Activated naive CD4-positive, alpha-beta T cell treated with anti-CD3 and anti-CD28 coated beads, Interleukin-2, amount 50 U/mL, for 16 hours (primary cell): ENCODE measurements at places on chromosomes 13 and 19.
A peak's percentile ranks its signal among the peaks of the same experiment; 100 is the strongest.

DNA sequence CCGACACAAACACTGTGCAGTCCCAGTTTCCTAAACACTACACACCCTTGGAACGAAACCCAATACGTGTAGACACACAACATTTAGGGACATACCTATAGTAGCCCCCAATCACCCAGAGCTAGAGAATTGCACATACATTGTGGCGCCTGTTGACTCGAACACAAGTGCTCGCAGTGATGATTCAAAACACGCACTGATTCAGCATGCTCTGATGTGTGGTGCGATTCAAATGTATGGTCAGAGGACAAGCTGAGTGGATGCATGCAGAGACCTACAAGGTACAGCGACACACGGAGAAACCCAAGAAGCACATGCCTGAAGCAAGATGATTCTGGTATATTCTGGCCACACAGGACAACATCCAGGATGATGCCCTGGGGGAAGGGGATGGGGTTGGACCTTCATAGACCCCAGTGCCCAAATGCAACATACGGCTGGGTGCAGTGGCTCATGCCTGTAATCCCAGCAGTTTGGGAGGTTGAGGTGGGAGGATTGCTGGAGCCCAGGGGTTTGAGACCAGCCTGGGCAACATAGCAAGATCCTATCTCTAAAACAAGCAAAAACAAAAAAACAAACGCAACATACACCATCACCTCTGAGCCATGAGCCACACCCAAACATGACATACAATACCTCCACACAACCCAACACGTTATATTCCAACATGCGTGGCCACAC, 997 bp upstream of the KCNN4 start:
- DNase-seq, result no peak

GRCh38 chr13:66009241-66009640, 1220.9 kb downstream of the PCDH9 start:
- no peak for DNase-seq

DNA sequence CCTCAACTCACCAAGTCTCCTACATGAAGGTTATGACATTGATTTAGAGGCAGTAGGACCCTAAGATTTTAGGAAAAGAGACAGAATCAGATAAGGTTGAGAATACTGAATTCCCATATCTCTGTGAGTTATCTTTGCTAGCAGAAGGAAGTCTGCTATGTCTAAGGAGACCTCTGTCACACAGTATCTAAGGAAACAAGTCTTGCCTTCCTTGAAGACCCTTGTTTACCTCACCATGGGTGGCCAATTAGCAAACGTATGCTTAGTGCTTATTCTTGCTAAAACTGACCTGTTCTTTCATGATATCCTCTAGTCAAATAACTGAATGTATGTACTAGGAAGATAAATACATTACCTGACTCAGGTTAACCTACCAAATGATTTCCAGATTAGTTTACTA, 855.4 kb upstream of the SLITRK1 start:
- DNase-seq, result no peak

- no peak for DNase-seq
Measured at GRCh38 chr13:96431044-96431581, 341.2 kb downstream of the HS6ST3 start.

DNA sequence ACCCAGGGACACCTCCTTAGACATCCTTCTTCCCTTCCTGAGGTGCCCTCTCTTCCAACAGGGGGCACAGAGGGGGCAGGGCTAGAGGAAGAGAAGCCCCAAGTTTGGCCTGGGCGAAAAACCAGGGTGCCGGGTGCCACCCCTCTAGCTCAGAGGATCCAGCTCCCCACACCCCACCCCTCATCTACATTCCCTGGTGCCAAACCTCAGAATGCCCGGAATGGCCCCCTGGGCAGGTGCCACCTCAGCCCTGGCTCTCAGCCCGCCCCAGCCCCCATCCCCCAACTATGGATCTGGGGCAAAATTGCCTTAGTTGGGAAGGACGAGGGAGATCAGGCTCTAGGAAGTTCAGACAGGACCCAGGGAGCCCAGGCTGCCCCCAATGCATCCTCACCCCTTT, 2.0 kb downstream of the CNN1 start:
- DNase-seq, result no peak

DNA sequence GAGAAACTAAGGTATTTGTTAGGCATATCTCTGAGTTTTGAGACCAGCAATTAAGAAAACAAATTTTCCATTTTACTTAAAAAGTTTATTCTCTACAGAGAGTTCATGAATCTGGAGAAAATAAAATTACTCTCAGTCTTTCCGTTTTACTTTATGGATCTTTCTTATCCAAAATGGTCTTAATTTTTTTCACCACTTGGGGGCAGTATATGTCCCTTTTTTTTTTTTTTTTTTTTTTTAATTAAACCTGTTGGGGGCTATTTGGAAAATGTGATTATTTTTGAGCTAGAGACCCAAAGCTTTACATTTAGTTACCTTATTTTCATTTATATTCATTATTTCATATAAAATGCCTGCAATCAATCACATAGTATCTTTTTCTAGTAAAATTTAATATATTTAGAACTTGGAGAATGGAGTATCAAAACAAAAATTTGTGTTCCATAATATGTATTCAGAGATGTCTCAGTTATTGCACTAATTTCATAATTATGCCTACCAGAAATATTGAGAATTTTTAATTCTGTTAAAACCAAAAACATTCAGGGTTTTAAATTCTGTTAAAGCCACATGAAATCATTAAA, 27.1 kb downstream of the PIBF1 start:
- DNase-seq, result no peak

DNA sequence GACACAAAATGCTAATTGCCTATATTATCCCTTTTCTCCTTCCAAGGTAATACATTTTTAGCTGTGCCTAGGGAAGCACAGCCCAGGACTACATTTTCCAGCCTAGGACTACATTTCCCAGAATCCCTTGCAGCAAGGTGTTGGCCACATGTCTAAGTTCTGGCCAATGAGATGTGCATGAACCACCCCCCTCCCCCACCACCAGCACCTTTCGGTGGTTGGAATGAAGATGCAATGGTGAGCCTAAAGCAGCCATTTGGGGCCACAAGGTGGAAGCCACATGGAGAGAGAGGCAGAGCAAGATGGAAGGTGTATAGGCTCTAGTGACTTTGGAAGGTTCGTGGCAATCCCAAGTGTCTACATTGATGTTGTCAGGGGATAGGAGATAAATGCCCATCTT, 16.2 kb downstream of the UNC13A start:
- no peak for DNase-seq

DNA sequence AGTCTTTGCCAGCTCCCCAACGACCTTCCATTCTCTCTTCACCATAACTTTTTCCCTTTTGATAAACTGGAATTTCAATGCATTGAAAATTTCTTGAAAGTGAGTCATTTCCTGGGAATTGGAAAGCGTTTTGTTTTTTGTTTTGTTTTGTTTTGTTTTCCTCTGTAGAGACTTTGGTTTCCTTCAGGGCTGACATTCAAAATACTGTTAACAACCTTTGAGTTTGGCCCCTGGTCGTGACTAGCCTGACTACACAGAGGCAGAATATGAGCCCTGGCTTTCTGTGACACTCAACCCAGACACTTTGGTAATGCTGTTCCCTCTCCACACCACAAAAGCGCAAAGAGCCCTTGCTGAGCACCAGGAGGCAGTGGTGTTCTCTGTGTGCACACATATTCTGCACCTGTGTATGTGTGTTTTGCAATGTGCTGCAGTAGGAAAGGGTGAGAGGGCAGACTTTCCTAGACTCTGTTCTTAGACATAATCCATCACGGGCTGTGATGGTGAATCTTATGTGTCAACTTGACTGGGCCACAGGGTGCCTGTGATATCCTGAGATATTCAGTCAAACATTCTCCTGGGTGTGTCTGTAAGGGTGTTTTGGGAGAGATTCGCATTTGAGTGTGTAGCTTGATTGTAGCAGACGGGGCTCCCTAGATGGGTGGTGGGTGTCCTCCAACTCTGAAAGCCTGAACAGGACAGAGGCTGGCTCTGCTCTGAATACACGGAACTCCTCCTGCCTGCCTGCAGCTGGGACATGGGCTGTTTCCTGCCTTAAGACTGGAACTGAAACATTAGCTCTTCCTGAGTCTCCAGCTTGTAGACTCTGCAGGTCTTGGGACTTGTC, 29.5 kb upstream of the ANKRD10 start:
- no peak for DNase-seq

DNA sequence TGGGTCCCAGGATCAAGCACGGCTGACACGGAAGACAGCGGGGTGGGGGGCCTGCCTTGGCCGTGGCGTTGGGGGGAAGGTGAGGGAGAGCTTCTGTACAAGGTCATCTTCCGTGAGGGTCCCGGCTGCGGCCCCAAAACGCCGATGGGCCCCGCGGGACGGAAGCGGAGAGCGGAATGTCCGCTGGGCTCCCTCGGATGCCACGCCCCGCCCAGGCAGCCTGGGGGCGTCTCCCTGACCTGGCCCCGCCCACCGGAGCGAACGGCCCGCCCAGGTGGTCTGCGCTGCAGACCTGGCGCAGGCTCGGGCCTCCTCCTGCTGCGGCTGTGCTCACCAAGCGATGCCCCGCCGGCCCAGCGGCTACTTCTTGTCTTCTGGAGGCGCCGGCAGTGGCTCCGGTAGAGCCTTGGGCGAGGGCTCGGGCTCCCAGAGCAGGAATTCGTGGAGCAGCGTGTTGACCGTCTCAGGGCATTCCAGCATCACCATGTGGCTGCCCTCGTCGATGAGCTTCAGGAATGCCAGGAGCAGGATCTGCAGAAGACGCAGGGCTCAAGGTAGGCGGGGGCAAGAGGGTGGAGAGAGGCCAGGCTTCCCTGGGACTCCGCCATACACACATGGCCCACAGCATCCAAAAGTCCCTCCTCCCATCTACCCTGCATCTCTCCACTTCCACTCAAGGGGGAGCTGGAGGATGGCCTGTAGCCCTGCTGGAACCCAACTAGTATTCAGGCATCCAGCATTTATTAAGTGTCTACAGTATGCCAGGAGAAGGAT, 10.7 kb downstream of the ABHD8 start:
- DNase-seq, result peak; percentile 81

GRCh38 chr19:44690131-44690440, 8.9 kb upstream of the CEACAM16 start:
- DNase-seq, result no peak

DNA sequence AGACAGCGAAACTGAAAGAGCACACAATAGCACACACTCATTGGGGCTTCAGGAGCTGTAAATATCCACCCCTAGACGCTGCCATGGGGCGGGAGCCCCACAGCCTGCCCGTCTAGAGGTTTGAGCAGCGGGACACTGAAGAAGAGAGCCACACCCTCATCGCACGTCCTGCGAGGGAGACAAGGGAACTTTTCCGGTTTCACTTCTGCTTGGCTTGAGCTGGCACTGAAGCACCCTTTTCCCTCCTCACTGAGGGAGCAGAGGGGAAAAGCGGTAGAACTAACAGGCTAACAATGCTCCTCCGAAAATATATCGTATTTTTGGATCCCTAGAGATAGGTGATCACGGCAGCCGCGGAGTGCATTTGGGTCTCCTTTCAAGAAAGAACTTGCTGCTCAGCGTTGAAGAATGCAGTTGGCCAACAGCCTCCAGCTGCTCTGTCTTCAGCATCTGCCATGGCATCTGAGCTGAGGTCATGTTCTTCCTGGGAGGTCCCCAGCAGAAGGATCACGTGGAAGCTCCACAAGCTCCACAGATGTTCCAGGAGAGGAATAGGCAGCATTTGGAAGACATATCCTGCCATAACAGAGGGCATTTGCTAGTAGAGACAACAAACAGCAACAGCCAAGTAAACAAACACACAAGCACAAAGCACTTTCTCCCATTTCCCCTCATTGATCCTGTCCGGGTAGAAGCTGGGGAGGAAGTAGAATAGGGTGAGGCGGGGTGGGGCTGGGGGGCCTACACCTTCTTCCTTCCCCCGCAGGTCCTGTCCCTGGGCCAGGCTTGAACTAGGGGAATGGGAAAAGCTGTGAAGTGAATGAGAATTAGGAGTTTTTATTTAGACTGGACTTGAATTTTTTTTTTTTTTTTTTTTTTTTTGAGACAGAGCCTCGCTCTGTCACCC, 44.8 kb upstream of the ALOX5AP start:
- no peak for DNase-seq

DNA sequence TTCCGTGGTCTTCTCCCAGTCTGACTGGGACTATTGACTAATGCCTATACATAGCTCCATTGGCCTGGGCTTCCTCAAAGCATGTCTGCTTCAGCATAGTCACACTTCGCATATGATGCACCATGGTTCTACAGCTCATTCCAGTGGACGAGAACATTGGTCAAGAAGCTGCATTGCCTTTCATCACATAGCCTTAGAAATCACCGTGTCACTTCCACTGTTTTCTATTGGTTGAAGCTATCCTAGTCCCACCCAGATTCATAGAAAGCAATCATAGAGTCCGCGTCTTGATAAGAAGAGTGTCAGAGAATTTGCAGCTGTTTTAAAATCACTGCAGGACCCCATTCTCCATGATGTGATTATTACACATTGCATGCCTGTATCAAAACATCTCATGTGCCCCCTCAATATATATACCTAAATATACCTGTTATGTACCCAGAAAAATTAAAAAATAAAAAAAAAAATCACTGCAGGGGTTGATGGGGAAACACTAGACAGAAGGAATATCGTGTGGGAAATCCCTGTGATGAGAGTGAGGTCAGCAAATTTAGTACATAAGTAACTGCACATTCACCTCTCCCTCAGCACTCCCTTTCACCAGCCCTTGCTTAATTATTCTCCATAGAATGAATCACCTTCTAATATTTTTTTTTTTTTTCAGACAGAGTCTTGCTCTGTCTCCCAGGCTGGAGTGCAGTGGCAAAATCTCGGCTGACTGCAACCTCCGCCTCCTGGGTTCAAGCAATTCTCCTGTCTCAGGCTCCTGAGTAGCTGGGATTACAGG, 2.2 kb upstream of the ARHGAP33 start:
- no peak for DNase-seq

GRCh38 chr13:65677906-65678305, 1552.2 kb downstream of the PCDH9 start:
- DNase-seq, result no peak

DNA sequence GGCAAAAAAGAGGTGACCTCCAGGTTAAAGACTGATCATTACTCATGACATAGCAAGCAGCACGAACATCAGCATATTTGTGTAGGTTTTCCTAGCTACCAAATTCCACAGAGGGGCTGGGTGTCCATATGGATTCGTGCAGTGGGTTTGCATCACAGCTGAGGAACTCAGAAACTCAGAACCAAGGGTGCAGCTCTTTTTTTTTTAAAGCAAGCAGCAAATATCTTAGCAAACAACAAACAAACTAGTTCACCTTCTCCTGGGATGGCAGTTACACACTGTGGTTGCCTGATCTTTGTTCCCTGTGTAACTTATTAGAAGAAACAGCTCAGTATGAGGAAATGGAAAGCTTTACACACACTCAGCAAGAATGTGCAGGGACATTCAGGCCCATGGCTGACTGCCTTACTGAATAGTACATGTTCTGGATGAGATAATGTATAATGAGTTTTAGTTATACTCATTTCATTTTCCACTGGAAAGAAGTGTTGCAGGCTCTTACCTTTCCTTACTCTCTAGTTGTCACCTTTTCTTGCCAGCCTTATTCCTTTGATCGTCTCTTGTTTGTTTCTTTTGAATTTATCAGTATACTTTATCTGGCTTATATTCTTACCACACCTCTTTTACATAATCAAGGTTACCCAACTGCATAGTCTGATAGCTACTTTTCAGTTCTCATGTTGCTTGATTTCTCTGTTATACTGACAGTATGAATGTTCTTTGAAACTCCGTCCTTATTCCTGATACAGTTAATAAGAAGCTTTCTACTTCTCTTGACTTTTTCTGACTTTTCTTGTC, 4.3 kb downstream of the NDFIP2 start:
- DNase-seq, result no peak

- DNase-seq, result no peak
Measured at GRCh38 chr13:98535501-98536354, 41.2 kb downstream of the STK24 start.

GRCh38 chr19:2213799-2214198, 22.3 kb downstream of the PLEKHJ1 start:
- DNase-seq, result no peak
